ENCODE measurements at places on chromosomes 16 and 17.

GRCh38 chr16:88407807-88408206, 25.0 kb downstream of the ZNF469 start:
- DNase-seq: no peak

DNA sequence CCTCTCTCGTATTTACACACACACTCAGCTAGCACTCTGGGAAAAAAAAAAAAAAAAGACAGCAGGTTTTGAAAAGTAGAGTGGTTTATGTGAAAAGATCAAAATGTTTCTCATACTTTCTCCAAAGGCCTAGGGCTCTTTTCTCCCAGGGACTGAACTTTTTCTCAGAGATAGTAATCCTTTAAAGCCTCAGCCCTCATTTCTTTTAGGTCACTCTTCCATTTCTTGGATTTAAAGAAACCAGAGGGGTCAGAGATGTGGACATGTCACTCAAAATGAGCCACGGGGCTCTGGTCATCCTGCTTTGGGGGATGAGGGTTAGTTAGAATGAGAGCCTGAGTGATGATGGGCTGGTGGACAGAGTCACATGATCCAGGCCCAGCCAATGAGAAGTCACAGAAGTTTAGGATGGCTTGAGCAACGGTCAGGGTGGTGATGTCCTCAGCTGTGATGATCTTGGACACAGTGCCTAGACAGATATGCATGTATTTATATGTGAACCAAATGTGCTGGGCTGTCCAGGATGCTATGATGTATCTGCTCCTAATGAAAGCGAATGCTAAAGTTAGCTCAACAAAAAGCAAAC, 33.7 kb upstream of the AXIN2 start:
- peak; percentile 59 for DNase-seq

DNA sequence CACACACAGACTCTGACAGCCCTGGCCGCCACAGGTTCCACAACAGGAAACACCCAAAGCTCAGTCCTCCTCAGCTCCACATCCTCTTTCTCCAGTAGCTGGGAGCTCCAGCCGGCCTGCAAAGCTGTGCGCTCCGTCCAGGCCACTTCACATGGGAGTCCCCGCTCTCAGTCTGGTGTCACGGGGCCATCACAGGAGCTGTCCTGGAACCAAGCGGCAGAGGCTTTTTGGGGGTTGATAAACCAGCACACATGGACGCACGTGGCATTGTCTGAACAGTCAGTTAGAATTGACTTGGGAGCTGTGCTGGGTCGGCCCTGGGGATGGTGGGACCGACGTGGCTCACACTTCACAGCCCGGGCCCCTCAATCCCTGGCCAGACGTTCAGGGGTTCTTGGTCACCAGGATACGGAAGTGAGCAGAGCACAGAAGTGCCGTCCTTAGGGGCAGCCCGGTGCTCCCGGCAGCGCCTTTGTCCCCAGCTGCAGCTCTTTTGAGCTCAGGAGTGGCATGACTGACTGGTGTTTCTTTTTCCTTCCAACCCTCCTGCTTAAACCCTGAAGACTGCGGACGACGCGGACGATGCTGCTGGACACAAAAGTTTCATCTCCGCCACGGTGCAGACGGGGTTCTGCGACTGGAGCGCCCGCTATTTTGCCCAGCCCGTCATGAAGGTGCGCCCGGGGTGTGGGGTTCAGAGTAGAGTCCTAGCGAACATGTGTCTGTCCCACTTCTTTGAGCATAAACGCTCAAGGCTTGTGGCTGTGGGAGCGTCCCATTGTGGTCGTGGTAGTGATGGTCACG, 66.6 kb upstream of the CHMP6 start:
- no peak for DNase-seq

GRCh38 chr17:18141210-18141803, 32.8 kb downstream of the MYO15A start:
- DNase-seq: peak; percentile 65

GRCh38 chr17:31416503-31416923, 25.0 kb downstream of the RAB11FIP4 start:
- DNase-seq: no peak

- DNase-seq: no peak
Measured at GRCh38 chr17:78998311-78999055, 11.1 kb downstream of the CANT1 start.

- no peak for DNase-seq
Measured at GRCh38 chr17:67671493-67671892, 46.2 kb upstream of the NOL11 start.

DNA sequence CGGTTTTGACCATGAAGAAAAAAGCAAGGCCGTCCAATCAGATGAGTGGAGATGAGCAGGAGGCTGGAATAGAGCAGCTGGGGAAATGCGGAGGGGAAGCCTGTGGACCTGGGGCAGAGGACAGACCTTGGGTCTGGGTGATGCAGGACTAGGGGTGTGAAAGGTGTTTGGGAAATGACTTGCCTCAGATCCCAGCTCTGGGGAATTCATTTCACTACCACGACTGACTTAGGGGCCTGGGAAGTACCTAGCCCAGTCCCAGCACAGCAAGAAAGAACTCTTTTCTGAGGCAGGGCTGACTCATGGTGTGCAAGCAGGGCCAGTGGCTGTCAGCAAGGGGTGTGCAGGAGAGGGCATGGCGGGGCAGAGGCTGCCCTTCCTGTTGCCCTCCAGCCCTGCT, 14.8 kb downstream of the DNAI2 start:
- DNase-seq: no peak

GRCh38 chr17:31481783-31482081, 90.3 kb downstream of the RAB11FIP4 start:
- DNase-seq: no peak

GRCh38 chr17:18626152-18626870, 17.9 kb downstream of the TBC1D28 start:
- no peak for DNase-seq

- DNase-seq: no peak
Measured at GRCh38 chr16:10876315-10876714, 687 bp upstream of the CIITA start.

DNA sequence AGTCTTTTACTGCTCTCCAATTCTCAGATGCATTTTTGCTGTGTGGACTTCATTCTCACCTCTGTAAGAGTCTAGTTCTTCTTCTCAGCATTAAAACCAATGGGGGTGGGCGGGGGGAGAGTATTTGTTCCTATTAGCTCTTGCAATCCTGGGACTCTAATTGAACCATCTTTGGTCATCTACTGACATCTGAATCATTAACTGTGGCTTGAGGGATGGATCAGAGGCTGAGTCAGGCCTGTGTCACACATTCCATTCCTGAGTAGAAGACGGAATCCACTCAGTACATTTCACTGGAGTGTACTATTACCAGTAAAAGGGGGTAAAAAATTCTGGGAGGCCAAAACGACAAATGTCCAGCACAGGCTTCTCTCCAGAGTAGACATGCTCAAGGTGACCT, 12.8 kb upstream of the ZNF23 start:
- peak; percentile 97 for DNase-seq

DNA sequence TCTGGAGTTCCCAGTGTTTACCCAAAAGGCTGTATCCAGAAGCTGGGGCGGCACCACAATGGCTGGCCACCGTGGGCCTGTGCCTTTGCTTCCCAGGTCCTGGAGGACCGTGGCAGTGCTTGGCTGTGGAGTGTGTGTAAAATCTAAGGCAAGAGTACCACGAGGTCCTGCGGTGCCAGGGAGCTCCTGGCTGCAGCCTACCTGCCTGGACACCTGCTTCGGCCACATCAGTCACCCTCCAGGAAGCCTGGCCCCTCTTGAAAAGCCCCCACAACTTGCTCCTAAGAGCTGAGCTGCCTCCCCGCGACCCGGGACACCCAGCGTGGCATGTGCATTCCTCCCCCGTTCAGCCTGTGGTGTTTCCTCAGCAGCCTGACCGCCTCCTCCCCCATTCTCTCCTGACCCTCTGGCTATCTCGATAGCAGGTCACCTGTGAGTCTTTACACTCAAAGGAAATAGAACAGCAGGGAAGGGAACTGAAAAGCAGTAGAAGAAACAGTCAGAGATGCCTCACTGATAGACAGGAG, 7.9 kb downstream of the TIMM22 start:
- DNase-seq: no peak

DNA sequence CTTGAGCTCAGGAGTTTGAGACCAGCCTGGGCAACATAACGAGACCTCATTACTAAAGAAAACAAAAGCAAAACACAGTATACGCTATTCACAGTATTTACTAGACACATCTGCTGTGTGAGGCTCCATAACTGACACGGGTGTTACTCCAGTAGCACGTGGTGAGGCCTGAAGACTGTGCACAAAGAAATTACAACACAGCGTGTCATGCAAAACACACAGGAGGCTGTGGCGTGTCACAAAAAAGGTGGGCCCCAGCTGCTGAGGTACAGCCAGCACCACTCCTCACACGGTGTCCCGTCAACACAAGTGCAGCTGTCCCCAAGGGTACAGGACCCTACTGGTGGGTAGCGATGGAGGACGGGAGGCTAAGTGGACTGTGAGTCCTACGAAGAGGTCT, 2.7 kb downstream of the CYBC1 start:
- DNase-seq: no peak

GRCh38 chr16:53576210-53576609, 73.2 kb upstream of the AKTIP start:
- no peak for DNase-seq

DNA sequence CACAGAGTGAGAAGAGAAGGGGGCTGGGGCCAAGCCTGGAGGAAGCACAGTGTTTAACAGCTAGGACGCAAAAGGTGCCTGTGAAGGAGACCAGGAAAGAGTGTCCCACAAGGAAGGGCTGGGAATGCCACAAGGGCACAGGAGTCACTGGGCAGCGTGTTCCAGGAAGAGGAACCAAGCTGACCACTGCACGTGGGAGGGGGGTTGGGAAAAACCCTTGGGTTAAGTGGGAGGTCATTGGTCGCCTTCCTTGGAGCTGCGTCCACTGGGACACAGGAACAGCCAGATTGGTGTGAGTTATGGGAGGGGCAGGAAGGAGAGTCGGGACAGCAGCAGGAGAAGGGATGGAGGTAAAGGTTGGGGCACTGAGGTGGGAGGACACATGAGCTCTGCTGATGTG, 12.9 kb downstream of the TTYH2 start:
- no peak for DNase-seq

- no peak for DNase-seq
Measured at GRCh38 chr17:82287013-82287867, 13.7 kb upstream of the CSNK1D start.

DNA sequence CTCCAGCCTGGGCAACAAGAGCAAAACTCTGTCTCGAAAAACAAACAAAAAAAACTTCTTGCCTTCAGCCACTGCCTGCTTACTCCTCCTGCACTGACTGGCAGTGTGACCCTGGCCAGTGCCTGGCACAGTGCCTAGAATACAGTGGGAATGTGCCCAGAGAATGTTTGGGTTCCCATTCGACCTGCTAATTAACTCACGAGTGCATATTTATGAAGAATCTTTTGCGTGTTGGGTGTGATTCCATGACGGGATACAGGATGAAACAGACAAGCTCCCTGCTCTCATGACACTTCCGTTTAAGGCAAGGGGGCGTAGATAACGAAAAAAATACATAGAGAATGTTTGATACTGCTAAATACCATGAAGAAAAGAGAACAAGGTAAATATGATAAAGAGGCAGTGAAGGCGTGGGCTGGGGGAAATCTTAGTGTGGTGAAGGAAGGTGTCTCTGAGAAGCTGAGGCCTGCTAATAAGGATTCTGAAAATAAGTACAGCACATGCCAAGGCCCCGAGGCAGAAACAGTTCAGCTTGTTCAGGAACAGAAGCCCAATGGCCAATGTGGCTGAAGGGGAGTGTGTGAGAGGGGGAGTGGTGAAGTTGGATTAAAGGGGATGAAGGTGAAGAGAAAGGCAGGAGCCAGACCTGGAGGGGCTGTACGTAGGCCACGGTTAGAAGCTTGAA, 4.3 kb downstream of the ABI3 start:
- DNase-seq: peak; percentile 21

DNA sequence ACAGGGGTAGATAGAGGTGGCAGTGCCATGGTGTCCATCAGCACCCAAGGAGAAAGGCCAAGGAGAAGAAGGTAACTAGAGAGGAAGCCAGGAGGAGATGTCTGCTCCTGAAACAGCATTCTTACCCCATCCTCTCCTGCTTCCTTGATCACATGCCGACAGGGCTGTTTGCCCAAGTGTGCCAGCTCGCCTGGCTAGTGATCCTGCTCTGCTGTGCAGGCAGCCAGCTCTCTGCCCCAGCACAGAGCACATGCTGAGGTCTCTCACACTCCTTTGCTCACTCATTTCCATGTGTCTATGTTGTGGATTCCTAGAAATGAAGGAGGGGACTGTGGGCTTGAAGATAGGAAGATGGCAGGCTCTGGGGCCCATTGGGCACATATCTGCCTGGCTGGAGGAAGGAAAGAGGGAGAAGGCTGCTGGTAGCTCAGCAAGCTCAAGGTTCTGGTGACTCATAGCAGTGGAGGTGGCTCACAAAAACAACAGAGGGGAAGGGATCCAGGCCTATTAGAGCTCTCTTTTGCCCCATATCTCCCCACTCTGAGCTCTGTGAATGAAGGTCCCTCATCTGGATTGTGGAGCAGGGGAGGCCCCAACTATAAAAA, 54.3 kb downstream of the NEUROD2 start:
- DNase-seq: peak; percentile 67

DNA sequence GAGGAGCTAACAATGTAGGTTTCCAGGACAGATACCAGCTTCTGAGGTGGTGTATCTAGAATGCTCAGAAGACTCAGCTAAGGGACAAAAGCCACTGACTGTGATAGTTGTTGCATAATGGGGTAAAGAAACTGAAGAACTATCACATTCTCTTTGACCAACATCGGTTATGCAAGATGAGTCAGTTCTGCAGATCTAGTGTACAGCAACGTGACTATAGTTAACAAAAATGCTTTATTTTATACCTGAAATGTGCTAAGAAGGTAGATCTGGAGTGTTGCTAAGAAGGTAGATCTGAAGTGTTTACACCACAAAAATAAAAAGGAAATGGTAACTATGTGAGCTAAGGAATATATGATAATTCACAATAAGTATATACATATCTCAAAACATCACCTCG, 2.5 kb downstream of the KRTAP9-6 start:
- DNase-seq: peak; percentile 22

DNA sequence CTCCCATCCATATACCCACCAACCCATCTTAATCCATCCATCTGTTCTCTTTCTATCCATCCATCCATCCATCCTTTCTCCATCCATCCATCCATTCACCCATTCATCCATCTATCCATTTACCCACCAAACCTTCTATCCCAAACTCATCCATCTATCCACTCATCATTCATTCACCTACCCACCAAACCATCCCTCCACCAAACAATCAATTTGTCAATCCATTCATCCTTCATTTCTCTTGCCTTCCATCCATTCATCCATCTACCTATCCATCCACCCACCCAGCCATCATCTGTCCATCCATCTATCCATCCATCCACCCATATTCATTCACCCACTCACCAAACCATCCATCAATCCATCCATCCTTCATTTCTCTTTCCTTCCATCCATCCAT, 44.6 kb upstream of the CIBAR2 start:
- no peak for DNase-seq

DNA sequence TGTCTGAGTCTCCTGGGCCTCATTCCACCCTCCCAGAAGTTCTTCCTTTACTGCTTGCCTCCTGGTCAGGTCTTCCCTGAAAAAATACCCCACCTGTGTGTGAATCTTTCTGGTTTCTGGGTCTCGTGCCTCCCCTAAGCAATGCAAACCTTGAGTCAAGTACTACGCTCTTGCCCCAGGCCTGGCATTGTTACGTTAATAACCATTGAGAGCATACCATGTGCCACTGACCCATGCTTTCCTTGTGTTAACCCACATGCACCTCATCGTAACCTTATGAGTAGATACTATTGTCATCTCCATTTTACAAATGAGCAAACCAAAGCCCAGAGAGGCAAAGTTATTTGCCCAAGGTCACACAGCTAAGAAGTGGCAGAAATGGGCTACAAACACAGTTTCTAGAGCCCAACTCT, 25.4 kb upstream of the TOB1 start:
- DNase-seq: no peak
